Femur (tissue), 1 donor: ENCODE measurements at places on chromosomes 2 and 18.
A peak's percentile ranks its signal among the peaks of the same experiment; 100 is the strongest.

- DNase-seq, result no peak
Observed at GRCh38 chr2:60383401-60384143, 169.9 kb downstream of the BCL11A start.

GRCh38 chr18:56639104-56639381 is 651 bp upstream of the TXNL1 start:
- DNase-seq, result no peak

DNA sequence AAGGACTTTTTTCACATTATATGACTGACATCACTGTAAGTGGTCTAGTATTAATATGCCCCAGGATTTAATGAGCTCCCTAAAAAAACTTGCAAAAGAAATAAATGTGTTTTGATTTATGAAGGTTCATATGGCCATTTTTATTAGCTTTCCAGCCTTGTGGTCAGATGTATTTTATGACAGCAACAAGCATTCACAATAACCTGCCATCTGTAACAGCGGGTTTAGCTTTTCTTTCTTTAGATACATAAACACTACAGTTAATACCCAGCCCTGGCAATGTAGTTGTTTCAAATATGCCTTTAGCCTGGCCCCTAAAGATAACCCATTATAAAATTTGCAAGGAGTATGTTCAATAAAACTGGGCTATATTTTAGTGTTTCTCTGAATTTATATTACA is 1063.8 kb downstream of the SOCS6 start:
- DNase-seq, result no peak

DNA sequence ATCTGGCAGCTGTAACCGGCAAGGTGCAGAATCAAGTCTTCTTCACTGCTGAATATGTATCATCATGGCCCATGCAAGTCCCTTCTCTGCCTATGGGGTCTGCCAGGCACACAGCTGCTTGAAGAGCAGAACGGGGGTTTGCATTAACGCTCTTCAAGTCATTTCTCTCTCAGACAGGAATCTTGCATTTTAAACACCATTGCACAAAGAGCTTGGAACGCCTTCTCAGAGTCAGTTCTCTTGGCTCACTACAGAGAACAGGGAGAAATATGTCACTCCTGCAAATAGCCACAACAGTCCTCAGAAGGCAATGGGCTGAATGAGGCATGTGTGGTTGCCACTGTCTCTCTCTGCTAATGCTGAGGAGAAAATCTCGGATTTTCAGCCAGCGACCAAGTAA is 2173.5 kb upstream of the PIK3C3 start:
- DNase-seq, result no peak

DNA sequence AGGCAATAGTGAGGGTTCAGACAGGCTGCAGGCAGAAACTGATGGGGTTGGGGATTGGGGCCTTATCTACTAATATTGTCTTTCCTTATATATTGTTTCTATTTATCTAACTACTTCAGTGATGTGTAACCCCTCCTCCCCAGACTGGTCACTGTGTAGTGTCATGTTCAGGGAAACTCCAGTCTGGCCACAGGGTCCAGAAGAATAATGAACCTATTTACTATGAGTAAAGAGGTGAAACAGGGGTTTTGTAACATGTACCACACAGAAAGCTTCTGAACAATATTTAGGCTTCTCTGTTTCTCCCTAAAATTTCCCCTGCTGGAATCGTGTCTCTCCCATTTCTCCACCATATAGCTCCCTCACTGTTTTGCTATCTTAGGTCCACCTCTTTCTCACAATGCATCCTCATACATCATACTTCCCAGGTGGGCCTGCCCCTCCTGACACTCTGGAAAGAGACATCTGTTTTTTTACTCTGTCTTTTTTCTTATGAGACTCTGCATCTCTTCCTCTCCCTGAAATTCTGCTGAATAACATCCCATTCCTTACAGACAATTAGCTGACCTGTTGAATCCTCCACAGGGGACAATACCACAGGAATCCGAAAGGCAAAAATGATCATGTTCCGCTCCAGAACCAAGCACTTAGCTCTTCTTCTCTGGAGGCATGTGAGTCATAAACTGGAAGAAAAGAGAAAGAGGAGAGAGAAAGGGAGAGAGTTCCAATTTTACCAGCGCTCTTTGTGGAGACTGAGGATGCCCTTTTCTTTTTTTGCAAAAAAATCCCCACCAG is 154.8 kb downstream of the ZEB2 start:
- no peak for DNase-seq

GRCh38 chr2:109125593-109126500 is 3.2 kb upstream of the SH3RF3 start:
- DNase-seq, result no peak

DNA sequence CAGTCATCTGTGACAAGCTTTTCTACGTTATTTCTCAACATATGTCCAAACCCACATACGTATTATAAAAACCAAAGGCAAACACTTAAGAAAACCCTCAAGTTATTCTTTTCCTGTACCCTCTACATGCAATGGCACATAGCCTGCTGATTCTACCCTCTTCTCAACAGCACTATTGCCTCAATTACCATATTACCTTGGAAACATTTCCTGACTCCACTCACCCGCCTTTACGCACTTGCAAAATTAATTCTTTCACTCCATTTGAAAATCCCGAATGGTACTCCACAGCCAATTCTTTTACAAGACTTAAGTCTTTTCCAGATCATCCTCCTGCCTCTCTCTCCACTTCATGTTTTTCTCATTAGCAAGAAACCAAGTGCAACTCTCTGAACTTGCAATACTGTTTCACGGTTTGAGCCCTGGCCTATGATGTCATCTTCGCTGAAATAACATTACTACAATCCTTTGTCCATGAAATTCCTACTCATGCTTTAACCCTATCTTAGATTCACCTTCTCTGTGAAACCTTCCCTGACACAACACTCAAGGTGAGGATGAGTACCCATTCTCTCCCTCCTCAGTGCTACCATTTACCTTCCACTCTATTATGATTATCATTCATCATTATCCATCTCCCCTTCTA is 29.0 kb downstream of the SESTD1 start:
- no peak for DNase-seq

- DNase-seq, result no peak
Observed at GRCh38 chr2:78778756-78779510, 246.6 kb upstream of the REG3G start.

GRCh38 chr2:53768242-53768542 is 588 bp downstream of the CHAC2 start:
- no peak for DNase-seq

- DNase-seq, result peak; percentile 64
Observed at GRCh38 chr2:60439219-60439974, 114.1 kb downstream of the BCL11A start.

DNA sequence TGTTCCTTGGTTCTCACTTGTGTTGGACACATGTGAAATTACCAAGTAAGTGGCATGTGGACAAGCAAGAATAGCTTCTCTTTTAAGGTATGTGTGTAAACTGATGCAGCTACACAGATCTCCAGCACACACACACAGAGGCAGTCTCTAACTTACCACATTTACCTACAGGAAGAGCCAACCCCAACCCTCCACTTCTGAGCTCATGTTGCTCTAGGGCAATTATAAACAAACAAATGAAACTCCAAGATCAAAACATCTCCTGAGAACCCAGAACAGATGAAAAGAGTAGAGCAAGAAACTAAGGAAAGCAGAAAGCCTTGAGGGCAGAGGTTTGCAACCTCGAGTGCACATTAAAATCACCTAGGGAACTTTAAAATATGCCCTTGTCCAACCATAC is 16.0 kb upstream of the TMEM37 start:
- no peak for DNase-seq

GRCh38 chr18:2360861-2361260 is 210.4 kb downstream of the METTL4 start:
- no peak for DNase-seq

GRCh38 chr18:5546660-5547059 is 2.9 kb upstream of the EPB41L3 start:
- DNase-seq, result peak; percentile 56

GRCh38 chr2:219509780-219510511 is 4.3 kb upstream of the ASIC4 start:
- peak; percentile 76 for DNase-seq

- no peak for DNase-seq
Observed at GRCh38 chr2:172281648-172282570, 145.5 kb upstream of the ITGA6 start.

- no peak for DNase-seq
Observed at GRCh38 chr2:222272446-222273015, 26.3 kb downstream of the PAX3 start.

DNA sequence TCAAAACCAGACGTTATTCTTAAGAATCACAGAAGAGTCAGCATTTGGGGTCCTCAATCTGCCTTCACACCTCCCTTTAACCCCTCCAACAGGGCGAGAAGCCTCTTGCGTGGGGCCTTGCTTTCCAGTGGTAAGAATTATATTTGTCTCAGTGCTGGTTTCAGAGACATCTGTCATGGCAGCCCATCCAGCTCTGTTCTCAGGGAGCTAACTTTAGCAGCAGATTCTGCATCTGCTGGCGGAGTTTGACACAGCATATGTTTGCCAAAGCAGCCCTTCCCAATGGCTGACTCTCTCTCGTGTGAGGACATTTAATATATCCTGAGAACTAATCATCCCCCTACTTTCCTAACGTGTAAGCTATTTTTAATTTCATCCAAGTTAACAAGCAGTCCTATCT is 91.5 kb upstream of the BCL11A start:
- peak; percentile 55 for DNase-seq

DNA sequence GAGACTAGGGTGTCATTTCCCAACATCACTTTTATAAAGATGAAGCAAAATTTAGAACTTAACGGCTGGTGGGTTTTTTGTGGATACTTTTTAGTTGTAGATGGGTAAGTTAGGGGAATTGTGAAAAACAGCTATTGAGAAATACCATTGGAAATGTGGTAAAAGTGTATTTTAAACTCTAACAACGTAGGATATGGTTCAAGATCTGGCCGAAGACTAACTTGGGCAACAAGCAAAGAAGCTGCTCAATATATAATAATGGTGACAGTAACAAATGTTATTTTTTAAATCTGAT is 1.6 kb downstream of the DNAH7 start:
- no peak for DNase-seq

GRCh38 chr2:197293252-197294007 is 17.1 kb downstream of the ANKRD44 start:
- no peak for DNase-seq

DNA sequence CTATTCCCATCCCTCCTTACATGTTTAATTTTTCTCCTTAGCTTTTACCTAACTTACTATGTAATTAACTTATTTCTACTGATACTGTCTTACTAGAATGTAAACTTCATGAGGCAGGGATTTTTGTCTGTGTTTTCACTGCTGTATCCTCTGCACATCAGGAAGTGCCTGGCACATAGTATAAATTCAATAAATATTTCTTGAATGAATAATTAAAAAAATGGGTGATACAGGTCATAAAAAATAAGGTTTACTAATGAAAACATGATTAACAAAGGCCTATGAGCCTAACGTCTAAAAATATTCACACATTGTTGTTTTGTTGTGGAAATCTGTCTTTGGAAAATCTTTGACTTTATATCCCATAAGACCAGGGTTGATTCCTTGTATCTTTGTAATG is 4.5 kb downstream of the RBKS start:
- DNase-seq, result no peak

GRCh38 chr2:25655316-25655715 is 18.1 kb downstream of the DTNB start:
- DNase-seq, result no peak

- no peak for DNase-seq
Observed at GRCh38 chr2:32135409-32135808, 30.3 kb upstream of the SLC30A6 start.

DNA sequence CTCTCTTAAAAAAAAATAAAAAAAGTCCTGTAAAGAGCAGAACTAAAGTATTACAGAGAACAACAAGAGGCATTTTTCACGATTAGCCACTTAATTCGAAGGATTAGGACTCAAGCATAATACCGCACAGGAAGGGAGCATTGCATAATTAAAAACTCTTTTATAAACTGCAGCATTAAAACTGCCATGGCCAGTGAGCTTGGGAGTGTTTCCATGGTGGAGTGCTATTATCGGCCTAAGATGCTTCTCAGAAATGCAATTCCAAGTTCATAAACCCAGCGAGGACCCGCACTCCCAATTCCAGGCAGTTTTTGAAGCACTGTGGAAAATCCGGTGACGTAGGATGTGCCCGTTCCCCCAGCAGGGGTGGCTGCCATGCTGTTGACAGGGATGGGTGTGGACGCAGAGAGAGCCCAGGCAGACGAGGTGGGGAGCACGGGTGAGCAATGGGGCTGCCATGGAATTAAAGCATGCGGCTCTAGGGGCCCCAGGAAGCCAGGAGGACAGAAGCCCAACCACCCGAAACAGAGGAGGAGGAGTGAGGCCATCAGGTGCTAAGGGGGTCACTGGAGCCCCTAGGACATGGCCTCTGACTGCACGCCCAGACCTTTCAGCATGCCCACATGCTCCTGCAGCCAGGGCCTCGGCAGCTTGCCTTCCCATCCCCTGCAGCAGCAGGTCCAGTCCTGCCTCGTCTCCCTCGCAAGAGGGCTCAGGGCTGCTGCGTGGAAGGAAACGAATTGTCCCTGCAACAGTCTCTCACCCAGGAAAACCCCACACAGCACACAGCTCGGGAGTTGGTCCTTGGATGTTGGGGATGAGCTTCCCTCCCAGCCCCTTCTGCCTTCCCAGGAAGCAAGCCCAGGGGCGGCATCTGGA is 233.4 kb downstream of the NDUFA10 start:
- DNase-seq, result no peak

DNA sequence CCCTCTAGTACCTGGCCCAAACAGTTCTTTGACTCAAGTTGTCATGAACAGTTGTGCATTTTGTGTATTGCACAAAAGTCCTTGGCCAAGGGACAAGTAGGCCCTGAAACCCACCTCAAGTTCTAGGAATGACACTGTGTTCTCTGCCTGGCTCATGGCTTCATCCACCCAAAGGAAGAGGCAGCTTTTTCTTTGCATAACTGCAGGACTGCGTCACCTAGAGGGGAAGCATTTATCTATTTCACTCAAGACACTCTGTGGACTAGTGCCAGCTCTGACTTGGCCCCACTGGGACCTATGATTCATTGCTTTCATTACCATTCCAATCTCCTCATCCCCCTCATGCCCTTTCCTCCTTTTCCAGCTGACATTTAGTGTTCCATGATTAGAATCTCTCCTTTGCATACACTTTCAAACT is 119.3 kb upstream of the SIX2 start:
- DNase-seq, result no peak

DNA sequence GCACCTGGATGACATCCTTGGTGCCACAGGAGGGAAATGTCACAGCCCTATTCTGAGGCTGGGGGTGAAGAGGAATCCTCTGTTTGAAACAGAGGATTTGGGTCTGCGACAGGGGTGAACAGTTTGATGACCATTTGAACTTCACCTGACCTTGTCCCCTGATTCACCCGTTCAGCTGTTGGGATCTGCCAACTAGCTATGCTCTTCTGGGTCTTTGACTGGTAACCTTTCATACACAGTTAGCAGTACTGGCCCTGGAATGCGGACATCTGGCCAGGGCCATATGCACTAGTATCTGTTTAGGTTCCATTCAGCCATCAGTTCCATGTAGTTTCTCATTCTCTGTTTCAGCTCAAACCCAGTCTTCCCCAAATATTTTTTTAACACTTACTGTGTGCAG is 72.6 kb upstream of the MCFD2 start:
- no peak for DNase-seq
